ENCODE measurements at places on chromosomes 7 and 10.

DNA sequence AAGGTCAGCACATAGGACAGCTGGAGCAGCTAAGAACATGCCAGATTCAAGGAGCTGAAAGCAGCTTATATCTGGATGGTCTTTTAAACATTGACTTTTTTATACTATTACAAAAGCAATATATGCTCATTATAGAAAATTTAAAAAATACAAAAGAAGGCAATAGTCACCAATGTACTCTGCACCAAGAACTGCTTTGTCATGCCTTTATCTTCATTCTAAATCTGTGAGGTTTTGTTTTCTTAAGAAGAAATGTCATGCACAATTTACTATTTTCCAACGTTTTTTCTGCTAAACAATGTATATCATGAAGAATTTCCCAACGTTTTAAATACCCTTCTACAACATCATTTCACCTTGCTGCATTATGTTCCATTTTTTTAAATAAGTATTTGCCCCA lies 2.8 kb downstream of the LIPM start:
- DNase-seq, result no peak

- no peak for DNase-seq
Observed at GRCh38 chr7:149097088-149097487, 6.6 kb upstream of the ZNF786 start.

- DNase-seq, result no peak
Observed at GRCh38 chr10:116121640-116122525, 151.1 kb downstream of the GFRA1 start.

- DNase-seq, result no peak
Observed at GRCh38 chr7:12765431-12766100, 78.1 kb downstream of the ARL4A start.

- DNase-seq, result no peak
Observed at GRCh38 chr7:149450821-149451220, 10.0 kb downstream of the ZNF777 start.

DNA sequence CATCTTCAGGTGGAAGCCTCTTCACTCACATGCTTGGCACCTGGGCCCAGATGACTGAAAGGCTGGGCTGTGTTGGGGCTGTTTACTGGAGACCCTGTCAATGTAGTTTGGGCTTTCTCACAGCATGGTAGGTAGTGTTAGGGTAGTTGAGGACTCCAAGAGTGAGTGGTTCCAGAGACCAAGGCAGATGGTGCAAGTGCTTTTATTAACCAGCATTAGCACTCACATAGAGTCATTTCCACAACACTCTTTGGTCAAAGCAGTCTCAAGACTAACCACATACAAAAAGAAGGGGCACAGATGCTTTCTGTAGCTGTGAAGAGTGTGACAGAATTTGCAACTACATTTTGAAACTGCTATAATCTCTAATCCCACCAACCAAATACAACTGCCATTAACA lies 135.0 kb downstream of the RTKN2 start:
- DNase-seq, result no peak

- no peak for DNase-seq
Observed at GRCh38 chr10:68047554-68048327, 27.3 kb downstream of the HERC4 start.

DNA sequence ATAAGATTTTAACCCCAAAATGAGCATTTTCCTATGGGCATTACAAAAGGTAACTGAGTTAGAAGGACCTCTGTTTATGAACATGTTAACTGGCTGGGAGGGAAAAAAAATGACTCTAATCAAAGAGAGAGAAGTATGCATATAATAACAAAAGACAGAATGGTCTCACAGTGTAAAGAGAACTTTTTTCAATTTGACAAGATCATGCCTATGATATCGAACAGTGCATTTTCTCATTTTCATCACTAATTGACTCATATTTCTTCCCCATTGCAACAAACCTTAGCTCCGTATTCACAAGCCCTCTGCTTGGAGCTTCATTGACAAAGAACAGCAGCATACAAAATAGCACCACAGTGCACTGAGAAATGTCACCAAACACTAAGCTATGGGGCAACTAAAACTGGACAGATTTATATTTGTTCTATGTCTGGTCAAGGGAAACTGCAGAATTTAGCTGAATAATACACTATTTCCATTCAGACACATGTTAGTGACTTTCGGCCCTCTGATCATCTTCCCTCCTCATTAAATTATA lies 45.6 kb downstream of the SMURF1 start:
- no peak for DNase-seq

- DNase-seq, result no peak
Observed at GRCh38 chr10:52115823-52116222, 198.3 kb upstream of the DKK1 start.

DNA sequence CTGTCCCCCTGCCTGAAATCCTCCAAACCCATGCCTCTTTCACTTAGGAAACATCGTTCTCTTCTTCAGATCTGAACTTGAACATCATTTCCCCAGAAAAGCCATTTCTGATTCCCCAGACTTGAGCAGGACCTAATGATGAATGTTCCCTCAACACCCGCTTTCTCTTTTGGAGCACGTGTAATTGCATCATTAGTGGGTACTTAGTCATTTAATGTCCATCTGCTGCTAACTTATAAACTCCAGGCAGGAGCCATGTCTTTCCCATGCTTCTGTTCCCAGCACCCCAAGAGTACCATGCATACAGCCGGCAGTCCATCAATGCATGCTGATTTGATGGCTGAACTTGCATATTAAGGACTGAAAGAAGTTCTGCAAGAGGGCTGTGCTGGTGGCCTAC lies 36.5 kb upstream of the ECHDC3 start:
- DNase-seq, result no peak

Measured in activated CD8-positive, alpha-beta memory T cell treated with anti-CD3 and anti-CD28 coated beads for 4 hours (primary cell).